Mesothelial cell of epicardium (in vitro differentiated cells): ENCODE measurements at places on chromosomes 3 and 15. TPM values are rescaled to one million over a fixed set of nuclear protein-coding genes. Genes with fewer than 3 reads are reported as not detected.

Gene NRROS
- 0.72 to 1.3 TPM (median 0.93 TPM) in 3 replicates for total RNA-seq

Gene DNASE1L3
- 0.22 to 0.72 TPM (median 0.53 TPM) in 3 replicates for total RNA-seq

Gene SEMA3G
- 0.35 to 0.80 TPM (median 0.66 TPM) in 3 replicates for total RNA-seq

- peaks cover 63% of the 10 kb centered on the region for H3K4me1 ChIP-seq
- no peaks in the 10 kb centered on the region for H3K36me3 ChIP-seq
- no peaks in the 10 kb centered on the region for H3K27me3 ChIP-seq
- peak; percentile 83 for DNase-seq
- peak overlapping the region; percentile 95 for H3K27ac ChIP-seq
Observed at GRCh38 chr3:141076797-141077571, 25.8 kb downstream of the SPSB4 start.

DNA sequence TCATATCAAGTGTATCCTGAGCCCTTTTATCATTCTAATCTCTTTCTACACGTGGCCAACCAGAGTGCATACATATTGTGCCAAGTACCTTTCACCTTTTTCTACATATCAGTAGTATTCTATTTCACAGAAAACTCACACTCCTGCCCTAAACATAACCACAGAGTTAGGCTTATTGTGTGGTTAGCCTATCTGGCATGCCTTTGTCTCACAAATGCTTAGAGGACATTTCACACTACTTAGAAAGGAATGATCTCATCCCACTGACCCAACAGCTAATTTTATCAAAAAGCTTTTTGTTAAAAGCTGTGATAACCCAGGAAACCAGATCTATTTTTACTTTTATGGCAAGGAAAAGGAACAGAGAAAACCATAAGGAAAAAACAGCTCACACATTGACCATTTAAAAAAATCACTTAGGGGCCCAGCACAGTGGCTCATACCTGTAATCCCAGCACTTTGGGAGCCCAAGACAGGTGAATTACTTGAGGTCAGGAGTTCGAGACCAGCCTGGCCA is 17.8 kb upstream of the MAP4 start:
- no peaks in the 10 kb centered on the region for H3K27me3 ChIP-seq
- no peak for DNase-seq
- no peaks in the 10 kb centered on the region for H3K36me3 ChIP-seq
- peak overlapping the region; percentile 75 for H3K27ac ChIP-seq
- H3K4me3 ChIP-seq = no peak overlapping the region

DNA sequence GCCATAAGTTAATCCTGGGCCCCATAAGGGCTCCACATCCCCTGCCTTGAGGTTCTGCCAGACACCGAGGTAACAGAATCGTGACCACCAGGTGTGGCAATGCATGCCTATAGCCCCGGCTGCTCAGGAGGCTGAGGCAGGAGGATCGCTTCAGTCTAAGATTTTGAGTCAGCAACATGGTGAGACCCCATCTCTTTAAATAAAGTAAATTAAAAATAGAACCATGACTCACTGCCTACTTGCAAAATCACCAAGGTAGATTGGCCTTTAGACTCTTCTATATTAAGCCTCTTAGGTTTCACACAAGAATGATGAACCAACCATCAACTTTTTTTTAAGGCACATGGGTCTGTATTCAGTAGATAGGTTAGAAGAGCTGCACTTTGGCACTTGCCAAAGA is 9.7 kb downstream of the WDR5B start:
- H3K27me3 ChIP-seq = no peaks in the 10 kb centered on the region
- peaks cover 12% of the 10 kb centered on the region for H3K36me3 ChIP-seq
- no peaks in the 10 kb centered on the region for H3K4me1 ChIP-seq
- H3K27ac ChIP-seq = no peak overlapping the region
- no peak overlapping the region for H3K4me3 ChIP-seq

DNA sequence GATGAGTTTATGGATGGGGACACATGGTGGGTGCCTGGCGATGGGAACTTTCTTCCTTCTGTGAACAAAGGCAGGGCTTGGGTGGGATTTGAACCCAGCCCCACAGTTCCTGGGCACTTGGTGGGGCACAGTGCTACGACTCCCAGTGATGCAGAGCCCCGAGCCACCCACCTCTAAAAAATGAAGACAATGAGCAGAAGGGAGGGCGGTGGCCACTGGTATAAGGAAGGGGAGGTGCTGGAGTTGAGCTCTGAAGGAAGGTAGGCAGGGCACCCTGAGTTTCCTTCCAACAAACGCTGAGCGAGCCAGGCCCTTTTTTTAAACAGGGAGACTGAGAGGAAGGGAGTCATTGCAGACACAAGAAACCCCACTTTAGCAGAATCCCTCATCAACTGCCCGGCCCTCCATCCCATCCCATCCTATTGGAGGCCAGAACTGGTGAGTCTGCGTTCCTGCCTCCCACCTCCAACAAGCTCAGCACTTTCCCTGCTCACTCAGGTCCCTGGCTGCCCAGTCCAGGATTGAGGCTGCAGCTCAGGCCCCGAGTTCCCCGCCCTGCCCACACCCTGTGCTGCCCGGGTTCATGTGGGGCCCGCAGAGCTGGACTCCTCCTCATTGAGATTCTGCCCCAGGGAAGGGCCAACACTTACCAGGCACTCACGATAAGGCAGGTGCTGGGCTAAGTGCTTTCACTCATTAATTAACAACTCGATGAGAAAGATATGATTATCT is 57.3 kb downstream of the LINGO1 start:
- no peak overlapping the region for H3K4me3 ChIP-seq
- H3K4me1 ChIP-seq = peaks cover 3% of the 10 kb centered on the region
- DNase-seq = no peak
